ENCODE measurements at places on chromosomes 12 and 14. TPM values are rescaled to one million over a fixed set of nuclear protein-coding genes. Genes with fewer than 3 reads are reported as not detected.

RBP5 gene
- not detected for total RNA-seq

SLC7A8 gene
- 14.5 TPM for total RNA-seq

DPPA3 gene
- not detected for total RNA-seq

HOXC12 gene
- not detected for total RNA-seq

DNA sequence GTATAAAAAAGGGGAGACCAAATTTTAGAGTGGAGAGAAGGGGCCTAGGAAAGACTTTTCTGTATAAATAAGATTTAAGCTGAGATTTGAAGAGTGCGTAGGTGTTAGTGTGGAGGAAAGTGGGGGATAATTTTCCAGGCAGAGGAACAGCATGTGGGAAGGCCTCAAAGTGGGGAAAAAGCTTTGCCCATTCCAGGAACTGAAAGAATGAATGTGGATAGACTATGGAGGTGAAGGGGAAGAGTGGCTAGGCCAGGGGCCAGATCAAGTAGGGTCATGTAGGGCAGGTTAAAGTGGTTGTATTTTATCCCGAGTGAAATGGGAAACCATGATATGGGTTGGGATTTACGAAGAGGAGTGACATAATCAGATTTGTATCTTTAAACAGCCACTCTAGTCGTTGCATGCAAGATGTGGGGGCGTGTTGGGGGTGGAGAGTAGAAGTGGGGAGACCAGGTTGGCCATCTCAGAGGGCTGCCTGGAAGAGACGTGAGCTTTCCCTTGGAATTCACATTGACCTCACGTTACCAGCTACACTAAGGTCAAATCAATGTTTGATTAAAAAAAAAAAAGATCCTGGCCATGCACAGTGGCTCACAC, 3.3 kb downstream of the ZNF664 start:
- no peak for DNase-seq

DNA sequence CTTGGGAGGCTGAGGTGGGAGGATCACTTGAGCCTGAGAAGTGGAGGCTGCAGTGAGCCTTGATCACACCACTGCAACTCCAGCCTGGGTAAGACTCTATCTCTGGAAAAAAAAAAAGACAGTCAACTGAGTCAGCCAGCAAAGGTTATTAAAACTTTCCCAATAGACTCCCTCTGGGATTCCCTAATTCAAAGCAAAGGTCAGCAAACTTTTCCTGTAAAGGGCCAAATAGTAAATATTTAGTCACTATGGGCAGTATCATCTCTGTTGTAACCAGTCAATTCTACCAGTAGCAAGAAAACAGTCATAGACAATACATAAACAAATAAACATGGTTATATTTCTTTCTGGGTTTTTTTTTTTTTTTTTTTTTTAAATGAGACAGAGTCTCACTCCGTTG, 122.5 kb downstream of the IPO8 start:
- no peak for DNase-seq

GRCh38 chr12:117334051-117334450, 27.4 kb downstream of the NOS1 start:
- no peak for DNase-seq

DNA sequence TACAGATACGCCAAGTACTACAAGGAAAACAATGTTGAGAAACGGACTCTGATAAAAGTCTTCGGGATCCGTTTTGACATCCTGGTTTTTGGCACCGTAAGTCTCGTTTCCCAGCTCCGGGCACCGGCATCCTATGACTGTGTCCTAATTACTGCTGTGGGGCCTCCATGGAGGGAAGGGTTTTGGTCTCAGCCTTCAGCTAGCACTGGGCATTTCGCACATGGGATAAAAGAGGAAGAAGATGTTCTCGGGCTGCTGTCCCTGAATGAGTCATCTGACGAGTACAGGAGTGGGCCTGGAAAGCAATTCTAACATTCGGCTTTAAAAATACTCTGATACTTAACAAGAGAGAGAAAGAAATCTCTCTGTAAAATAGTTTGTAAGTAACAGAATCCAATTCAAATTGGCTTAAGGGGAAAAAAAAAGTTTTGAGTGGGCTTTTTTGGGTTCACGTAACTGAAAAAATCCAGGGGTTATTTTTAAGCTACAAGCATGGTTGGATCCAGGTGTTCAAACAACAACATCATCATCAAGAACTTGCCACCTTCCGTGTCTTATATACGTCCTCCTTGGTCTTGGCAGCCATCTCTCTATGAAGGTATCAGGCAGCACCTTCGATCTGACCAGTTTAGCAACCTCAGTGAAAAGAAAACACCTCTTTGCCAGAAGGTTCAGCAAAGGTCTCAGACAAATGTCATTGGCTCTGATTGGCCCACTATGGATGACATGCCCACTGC, 34.4 kb upstream of the P2RX4 start:
- DNase-seq, result no peak

DNA sequence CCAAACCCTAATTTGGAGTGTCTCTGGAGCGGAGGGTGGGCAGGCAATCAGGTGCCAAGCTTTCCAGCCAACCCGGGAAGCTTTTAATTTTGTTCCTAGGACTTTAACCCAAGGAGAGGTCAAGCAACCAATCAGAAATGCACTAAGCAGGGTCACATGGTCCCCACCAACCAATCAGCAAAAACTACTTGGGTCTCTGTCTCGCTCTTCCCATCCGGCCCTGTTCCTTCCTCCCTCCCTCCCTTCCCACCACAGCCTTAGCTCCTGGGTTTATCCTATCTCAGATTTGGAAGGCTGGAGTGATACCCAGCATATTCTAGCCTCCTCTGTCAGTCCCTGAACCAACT, 7.3 kb downstream of the HOXC5 start:
- DNase-seq, result no peak

- DNase-seq, result no peak
Observed at GRCh38 chr12:80556566-80556965, 112.5 kb downstream of the PTPRQ start.

DNA sequence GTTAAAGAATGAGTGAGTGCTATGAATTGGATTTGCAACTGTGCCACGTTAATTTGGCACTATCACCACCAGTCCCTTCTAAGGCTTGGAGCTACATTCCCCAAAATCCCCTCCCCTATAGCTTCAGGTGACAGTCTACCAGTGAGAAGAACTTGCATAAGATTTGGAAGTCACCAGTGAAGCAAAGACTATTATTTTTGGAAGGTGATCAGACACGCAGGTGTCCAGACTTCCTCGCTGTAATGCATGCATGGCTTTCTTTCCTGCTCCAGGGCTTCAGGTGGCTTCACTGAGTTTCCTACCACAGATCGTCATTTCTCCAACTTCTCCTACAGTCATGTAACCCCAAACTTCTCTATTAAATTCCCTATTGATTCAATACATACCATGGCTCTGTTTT, 61.4 kb downstream of the SLC41A2 start:
- DNase-seq, result no peak

Measured in G401 (cell line).